ENCODE measurements at places on chromosomes 16 and 17.

- no peak for DNase-seq
Measured at GRCh38 chr17:3959295-3959899, 4.8 kb downstream of the ATP2A3 start.

GRCh38 chr16:4290236-4290830 is 17.5 kb upstream of the TFAP4 start:
- DNase-seq, result no peak

DNA sequence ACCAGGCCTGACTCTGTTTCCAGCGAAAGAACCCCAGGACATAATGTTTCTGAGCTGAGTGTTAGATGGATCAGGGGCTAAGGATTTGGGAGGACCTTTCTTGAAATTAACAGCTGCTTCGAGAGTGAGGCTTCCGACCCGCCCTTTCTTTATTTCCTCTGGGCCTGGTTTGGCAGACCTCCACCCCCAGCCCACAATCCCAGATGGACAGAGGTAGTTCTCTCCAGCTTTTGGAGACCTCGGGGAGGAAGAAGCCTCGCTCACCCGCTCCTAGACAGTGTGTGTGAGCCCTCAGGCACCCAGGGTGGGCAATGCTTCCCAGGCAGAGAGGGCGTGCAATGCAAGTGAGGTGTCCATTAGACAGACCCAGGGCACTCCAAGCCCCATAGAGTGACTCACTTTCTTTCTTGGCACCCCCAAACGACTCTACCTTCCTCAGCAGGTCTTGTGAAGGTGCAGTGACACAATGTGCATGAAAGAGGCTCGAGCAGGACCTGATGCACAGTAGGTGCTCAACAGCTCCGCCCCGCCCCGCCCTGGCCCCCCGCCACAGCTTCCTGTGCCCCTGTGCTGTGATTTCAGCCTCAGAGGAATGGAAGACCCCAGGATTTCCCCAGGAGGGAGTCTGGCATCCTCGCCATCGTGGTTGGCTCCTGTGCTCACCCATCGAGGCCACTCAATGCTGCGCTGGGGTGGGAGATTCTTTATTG is 50.7 kb upstream of the TOB1 start:
- no peak for DNase-seq

- no peak for DNase-seq
Measured at GRCh38 chr17:36544044-36544306, 744 bp upstream of the GGNBP2 start.

DNA sequence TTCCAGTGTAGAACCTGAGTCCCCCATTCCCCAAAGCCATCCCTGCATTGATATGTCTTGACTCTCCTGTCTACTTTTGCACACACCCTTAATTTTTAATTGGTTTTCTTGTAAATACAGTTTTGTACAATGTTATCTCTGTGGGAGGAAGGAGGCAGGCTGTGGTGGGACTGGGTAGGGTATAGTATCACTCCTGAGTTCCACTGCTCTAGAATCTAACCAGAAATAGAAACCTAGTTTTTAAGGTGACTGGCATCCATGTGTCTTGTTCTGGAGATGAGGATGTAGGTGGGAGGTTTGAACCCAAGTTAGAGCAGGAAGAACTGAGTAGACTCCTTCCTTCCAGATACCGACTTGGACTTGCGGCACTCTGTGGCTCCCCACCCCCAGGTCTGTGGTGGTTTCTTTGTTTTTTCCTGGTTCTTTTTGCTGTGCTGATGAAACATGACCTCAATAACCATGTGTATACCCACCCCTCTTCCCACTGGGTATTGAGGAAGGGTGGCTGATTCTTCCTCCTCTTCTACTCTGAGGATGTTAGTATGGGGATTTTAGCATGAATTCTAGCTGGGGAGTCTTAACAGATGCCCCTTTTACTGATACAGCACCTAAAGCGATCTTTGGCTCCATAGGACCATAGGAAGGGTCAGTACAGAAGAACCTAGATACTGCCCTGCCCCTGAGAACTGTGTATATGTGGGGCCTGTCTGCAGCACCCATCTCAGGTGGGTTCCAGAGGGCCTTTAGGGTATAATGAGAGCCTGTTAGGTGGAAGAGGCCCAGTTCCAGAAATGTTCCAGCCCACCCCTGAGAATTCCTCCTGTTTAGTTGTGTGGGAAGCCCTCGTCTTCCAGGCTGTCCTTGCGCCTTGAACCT is 48.7 kb downstream of the SF3B3 start:
- DNase-seq, result no peak

DNA sequence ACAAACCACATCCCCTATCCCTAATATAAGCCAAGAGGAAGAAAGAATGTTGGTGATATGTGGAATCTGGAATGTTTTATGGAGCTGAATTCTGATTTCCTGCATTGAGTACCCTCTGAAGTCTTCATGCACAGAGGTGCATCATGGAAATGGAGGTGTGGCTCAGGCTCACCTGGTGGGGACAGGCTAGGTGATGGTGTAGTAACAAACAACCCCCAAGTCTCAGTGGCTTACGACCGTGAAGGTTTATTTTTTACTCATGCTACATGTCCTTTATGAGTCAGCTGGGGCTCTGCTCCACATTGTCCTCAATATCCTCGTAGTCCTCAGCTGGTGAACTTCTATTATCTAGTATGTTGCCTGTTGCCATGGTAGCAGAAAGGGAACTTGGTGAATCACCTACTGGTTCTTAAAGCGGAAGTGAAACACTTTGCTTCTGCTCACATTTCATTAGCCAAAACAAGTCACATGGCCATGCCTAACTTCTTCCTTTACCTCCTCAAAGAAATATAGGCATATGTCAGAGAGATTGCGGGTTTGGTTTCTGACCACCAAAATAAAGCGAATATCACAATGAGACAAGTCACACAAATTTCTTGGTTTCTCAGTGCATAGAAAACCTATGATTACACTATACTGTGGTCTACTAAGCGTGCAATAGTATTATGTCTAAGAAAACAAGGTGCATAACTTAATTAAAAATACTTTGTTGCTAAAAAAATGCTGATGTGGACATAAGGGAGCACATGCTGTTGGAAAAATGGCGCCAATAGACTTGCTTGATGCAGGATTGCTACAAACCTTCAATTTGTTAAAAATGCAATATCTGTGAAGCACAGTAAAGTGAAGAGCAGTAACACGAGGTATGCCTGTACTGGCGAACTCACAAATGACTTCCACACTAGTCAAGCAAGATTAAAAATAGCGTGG is at the start of gene PMFBP1:
PMFBP1 (minus strand) TSS at position 51 of the 930 bp plus-strand sequence. CDS start 947 bp downstream, outside the sequence.
- DNase-seq, result peak; percentile 34

- no peak for DNase-seq
Measured at GRCh38 chr17:10702574-10702973, 5.2 kb downstream of the ADPRM start.

DNA sequence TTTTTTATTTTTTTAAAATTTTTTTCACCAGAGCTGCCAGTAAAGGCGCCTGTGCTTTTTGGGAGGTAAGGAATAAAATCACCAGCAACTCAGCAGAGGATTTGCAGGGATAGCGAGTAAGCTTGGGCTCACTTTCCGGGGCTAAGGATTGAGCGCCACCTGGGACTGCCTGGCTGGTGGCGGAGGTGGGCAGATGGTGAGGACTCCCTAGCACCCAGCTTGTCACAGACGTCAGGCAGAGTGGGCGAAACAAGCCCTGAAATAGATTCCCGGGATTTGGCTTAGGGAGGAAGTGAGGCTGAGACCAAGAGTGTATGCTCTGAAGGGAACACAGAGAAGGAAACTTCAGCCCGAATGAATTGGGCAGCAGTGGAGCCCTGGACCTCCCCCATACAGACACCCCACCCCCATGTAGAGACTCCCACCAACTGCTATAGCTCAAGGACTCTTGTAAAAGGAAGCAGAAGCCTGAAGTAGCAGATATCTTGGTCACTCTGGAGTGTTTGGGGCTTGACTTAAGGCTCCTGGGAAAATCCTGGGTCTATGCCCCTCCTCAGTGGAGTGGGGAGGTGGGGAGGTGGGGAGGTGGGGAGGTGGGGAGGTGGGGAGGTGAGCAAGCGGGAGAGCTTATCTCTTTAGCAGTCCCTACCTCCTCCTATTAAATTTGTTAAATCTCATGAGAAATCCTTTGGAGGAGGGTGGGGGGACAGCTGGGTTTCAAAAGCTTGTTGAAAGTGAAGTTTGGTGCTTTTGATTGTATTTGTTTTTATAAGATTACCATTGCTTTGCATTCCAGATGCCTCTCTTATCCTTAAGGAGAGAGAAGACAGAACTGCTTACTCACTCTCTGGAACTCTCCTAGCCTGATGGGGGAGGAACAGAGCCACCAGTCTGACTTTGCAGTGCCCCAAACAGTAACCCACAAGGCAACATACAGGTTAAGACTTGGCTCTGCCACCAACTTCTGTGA is 8.2 kb downstream of the ARL4D start:
- DNase-seq, result no peak

- no peak for DNase-seq
Measured at GRCh38 chr17:683499-684254, 31.0 kb downstream of the VPS53 start.

- no peak for DNase-seq
Measured at GRCh38 chr17:21089933-21090901, 36.5 kb upstream of the DHRS7B start.

GRCh38 chr16:89006036-89006752 is 29.2 kb upstream of the CBFA2T3 start:
- DNase-seq, result no peak

GRCh38 chr17:77424585-77425344 is 284.0 kb downstream of the SEC14L1 start:
- no peak for DNase-seq

DNA sequence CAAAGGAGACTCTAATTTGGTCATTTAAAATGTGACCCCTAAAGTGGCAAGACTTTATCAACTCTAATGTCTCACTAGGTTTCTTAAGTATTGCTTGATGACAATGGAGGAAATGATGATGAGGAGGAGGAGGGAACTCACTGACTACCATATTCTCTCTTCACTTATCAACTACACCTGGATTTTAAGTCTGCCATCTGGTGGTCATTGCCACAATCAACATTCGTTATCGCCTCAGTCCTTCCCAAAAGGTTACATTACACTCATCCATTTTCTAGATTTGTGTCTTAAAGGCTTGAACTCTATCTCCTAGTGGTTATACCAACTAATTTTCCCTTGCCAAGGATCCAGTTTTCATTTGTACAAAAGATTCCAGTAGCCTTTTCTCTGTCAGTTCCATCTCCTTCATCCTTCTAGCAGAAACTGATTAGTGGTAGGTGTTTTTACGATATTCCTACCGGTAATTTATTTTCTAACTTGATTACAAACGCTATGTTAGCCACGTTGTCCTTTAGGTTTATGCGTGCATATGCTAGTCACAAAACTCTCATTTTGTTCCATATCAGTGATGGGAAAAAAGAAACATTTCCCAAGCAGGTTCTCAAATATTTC is 114.6 kb upstream of the NOG start:
- no peak for DNase-seq

GRCh38 chr17:64131606-64132270 is 1.8 kb upstream of the ERN1 start:
- DNase-seq, result no peak

DNA sequence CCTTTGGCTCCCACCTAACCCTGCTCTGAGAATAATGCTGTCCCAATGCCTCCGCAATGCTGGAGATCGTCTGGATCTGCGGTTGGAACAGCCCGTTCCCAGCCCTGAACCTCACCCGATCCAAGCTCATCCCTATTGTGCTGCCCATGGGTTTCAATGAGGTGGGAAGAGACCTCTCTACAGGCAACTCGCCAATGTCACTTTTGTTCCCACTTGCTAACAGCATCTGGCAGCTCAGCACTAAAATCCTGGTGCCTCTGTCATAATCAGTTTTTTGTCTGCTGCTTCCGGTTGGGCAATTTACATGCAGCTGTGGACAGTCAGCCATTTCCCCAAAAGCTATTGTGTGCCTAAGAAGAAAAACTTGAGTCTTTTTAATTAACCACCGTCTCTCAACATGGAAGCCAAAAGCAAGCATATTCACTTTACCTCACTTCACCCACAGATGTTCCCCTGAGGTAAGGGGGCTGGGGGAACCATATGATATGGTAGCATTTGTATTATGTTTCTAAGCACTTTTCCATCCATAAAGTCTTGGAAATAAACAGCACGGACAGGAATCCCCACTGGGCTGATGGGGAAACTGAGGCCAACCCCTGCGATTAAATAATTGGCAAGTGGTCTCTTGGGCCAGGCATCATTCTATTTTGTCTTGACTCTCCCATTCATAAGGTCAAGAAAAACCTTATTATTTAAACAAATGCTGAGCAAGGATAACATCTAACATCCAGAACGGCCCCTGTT is 159.2 kb upstream of the CDH5 start:
- DNase-seq, result no peak

- DNase-seq, result no peak
Measured at GRCh38 chr17:2435862-2436261, 35.0 kb upstream of the MNT start.

GRCh38 chr17:40663252-40663651 is 1.7 kb downstream of the KRT222 start:
- DNase-seq, result no peak

DNA sequence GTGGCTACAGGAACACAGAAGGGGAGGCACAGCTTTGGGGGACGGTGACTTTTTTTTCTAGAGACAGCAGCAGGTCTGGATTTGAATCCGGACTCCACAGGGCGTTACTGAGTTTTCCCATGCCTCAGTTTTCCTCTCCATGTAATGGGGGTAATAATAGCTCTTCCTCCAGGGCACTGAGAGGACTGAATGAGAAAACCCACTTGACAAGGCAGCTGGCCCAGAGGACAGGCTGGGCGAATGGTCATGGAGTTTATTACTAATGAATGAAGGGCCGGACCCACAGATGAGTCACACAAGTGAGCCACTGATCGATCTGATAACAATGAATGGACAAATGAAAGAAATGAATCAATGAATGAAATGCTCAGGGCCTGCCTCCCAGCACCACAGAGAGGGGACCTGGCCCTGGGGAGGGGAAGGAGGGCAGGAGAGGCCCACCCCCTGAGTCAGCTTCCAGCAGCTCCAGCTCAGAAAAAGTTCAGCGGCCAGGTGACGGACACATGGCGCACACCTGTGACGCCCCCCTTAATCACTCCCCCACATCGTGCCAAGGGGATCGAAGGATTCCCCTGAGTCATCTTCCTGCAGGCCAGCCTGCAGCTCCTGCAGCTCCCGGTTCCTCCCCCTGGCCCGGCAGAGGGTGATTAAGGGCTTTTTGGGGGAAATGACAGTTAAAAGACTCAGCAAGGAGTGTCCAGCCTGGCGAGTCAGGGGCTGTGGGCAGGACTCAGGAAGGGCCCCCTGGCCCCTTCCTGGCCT is 54.3 kb downstream of the SOCS1 start:
- no peak for DNase-seq

- DNase-seq, result no peak
Measured at GRCh38 chr16:8885674-8886592, 3.8 kb downstream of the LITAFD start.

- DNase-seq, result no peak
Measured at GRCh38 chr17:29376667-29377270, 13.4 kb upstream of the TAOK1 start.
